A673 (cell line): ENCODE measurements at places on chromosomes 6 and 20. TPM values are rescaled to one million over a fixed set of nuclear protein-coding genes. Genes with fewer than 3 reads are reported as not detected.

The NRN1 gene
- 37.0 and 46.1 TPM in 2 replicates for total RNA-seq

The DEK gene
- total RNA-seq, result 224 and 234 TPM in 2 replicates

The ACTL10 gene
- 0.39 and 0.47 TPM in 2 replicates for total RNA-seq

The SMIM26 gene
- 56.6 and 57.7 TPM in 2 replicates for total RNA-seq

The PRL gene
- 0.24 TPM in 1 of 2 replicates, not detected in the other for total RNA-seq

The TSPO2 gene
- total RNA-seq, result not detected in 2 replicates

The OPN5 gene
- total RNA-seq, result not detected in 2 replicates

The PLA2G7 gene
- total RNA-seq, result not detected in 2 replicates

The BMP2 gene
- not detected in 2 replicates for total RNA-seq

The ZKSCAN3 gene
- 8.0 and 8.7 TPM in 2 replicates for total RNA-seq

The STMN3 gene
- total RNA-seq, result 115 and 128 TPM in 2 replicates

The C6orf58 gene
- 0.64 and 1.1 TPM in 2 replicates for total RNA-seq

The IL20RA gene
- not detected in 2 replicates for total RNA-seq

The MROH8 gene
- total RNA-seq, result 1.6 and 2.0 TPM in 2 replicates

The TRIM10 gene
- not detected in 2 replicates for total RNA-seq

The PSORS1C1 gene
- total RNA-seq, result 0.74 TPM in 1 of 2 replicates, not detected in the other

The CLPSL2 gene
- not detected in 2 replicates for total RNA-seq

The FRS3 gene
- total RNA-seq, result 3.0 and 5.5 TPM in 2 replicates

The FKBP1C gene
- 0.28 TPM in 1 of 2 replicates, not detected in the other for total RNA-seq

The SIRPD gene
- total RNA-seq, result not detected in 2 replicates

The LBP gene
- total RNA-seq, result not detected in 2 replicates

The CRISP3 gene
- total RNA-seq, result not detected in 2 replicates

The PCNA gene
- total RNA-seq, result 397 TPM in 2 replicates

The CALHM5 gene
- 0.26 TPM in 2 replicates for total RNA-seq

The RIN2 gene
- total RNA-seq, result 14.6 and 18.5 TPM in 2 replicates

The ACSS1 gene
- 3.9 and 4.9 TPM in 2 replicates for total RNA-seq

The SGK2 gene
- total RNA-seq, result 0.13 and 1.1 TPM in 2 replicates

The RAET1G gene
- 0.45 TPM in 1 of 2 replicates, not detected in the other for total RNA-seq

The HFE gene
- total RNA-seq, result 7.8 and 11.5 TPM in 2 replicates

The RIPOR3 gene
- total RNA-seq, result 19.1 and 21.6 TPM in 2 replicates

The RPL10A gene
- total RNA-seq, result 1,064 and 1,085 TPM in 2 replicates

The CCND3 gene
- total RNA-seq, result 31.9 and 39.9 TPM in 2 replicates

The CCN6 gene
- total RNA-seq, result not detected in 2 replicates

The REM1 gene
- not detected in 2 replicates for total RNA-seq

The KCNK17 gene
- not detected in 2 replicates for total RNA-seq

The MRPL14 gene
- total RNA-seq, result 78.8 and 80.4 TPM in 2 replicates

The KIF13A gene
- total RNA-seq, result 19.7 and 21.1 TPM in 2 replicates

The HTR1E gene
- not detected in 2 replicates for total RNA-seq

The CPNE5 gene
- 0.13 and 0.48 TPM in 2 replicates for total RNA-seq

The TRERF1 gene
- total RNA-seq, result 9.5 and 10.8 TPM in 2 replicates

The SOX12 gene
- total RNA-seq, result 41.0 and 51.0 TPM in 2 replicates

The EPHA7 gene
- 8.4 and 10.7 TPM in 2 replicates for total RNA-seq

The SIRPG gene
- total RNA-seq, result not detected in 2 replicates

The LIN28B gene
- total RNA-seq, result 21.6 and 21.7 TPM in 2 replicates

The LAMA4 gene
- 1.2 and 2.0 TPM in 2 replicates for total RNA-seq

The METTL24 gene
- total RNA-seq, result 6.4 and 9.0 TPM in 2 replicates

The ZSCAN23 gene
- total RNA-seq, result 5.4 and 8.3 TPM in 2 replicates

The SLC35D3 gene
- total RNA-seq, result not detected in 2 replicates

The MED20 gene
- 31.8 and 39.0 TPM in 2 replicates for total RNA-seq

The CAGE1 gene
- total RNA-seq, result 0.19 and 0.31 TPM in 2 replicates

The TRPC4AP gene
- total RNA-seq, result 34.6 and 39.5 TPM in 2 replicates

The LCA5 gene
- 3.5 and 4.0 TPM in 2 replicates for total RNA-seq

The TFAP2A gene
- total RNA-seq, result 19.1 and 19.3 TPM in 2 replicates

The GNRH2 gene
- total RNA-seq, result 0.85 and 1.5 TPM in 2 replicates

The OR2W1 gene
- not detected in 2 replicates for total RNA-seq

The KHDC1L gene
- not detected in 2 replicates for total RNA-seq
